ENCODE measurements at places on chromosomes 1 and 21.

DNA sequence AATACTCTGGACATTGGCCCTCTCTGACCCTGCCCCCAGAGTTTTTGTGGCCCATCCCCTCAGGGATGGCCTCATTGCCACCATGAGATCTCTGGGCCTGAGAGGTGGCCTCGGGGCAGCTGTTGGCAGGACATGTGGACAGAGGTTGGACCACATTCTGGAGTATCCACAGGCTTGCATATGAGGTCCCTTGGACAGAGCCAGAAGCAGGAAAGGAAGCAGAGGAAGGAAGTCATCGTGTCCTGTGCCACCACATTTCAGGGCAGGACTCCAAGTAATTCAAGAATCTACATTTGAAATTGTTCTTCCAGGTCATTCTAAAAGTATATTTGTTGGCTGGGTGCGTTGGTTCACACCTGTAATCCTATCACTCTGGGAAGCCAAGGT lies 95.9 kb upstream of the PPP2R5A start:
- no peak for DNase-seq

DNA sequence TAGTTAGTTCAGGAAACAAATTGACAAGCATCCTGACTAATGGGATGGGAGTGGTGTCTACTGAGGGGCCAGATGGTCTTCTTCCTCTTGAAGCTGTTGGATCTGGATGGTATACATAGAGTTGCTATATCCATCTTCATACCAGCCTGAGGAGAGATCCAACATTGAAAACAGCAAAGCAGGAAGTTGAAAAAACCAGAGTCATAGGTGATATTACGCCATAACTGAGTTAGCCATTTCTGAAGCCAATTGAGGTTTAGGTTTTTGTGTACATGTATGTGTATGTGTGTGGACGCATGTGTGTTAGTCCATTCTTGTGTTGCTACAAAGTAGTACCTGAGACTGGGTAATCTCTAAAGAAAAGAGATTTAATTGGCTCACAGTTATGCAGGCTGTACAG lies 2.3 kb upstream of the TSPAN2 start:
- DNase-seq: peak; percentile 40

GRCh38 chr1:160963521-160963920 lies 8.9 kb upstream of the ITLN2 start:
- DNase-seq: no peak

- DNase-seq: no peak
Observed at GRCh38 chr1:57329937-57330336, 93.9 kb downstream of the DAB1 start.

GRCh38 chr1:89312572-89312971 lies 39.9 kb upstream of the GBP5 start:
- peak; percentile 34 for DNase-seq

GRCh38 chr1:205260948-205261732 lies 33.4 kb downstream of the TMCC2 start:
- peak; percentile 86 for DNase-seq

- DNase-seq: no peak
Observed at GRCh38 chr1:153474347-153474746, 13.9 kb upstream of the S100A7 start.
